ENCODE measurements at places on chromosomes 13 and 19.
A peak's percentile ranks its signal among the peaks of the same experiment; 100 is the strongest.

- no peaks in the 10 kb centered on the region for H3K4me1 ChIP-seq
- no peaks in the 10 kb centered on the region for H3K36me3 ChIP-seq
- H3K27ac ChIP-seq, result no peak overlapping the region
- no peak for DNase-seq
These were observed 144.8 kb downstream of the UFM1 start for GRCh38 chr13:38494445-38494844.

- no peaks in the 10 kb centered on the region for H3K36me3 ChIP-seq
- H3K4me3 ChIP-seq, result no peak overlapping the region
- no peak overlapping the region for H3K27ac ChIP-seq
- DNase-seq, result no peak
These were observed 183.4 kb downstream of the RBM26 start for GRCh38 chr13:79222427-79223205.

GRCh38 chr13:27012482-27013197, 159.0 kb downstream of the USP12 start:
- H3K36me3 ChIP-seq, result no peaks in the 10 kb centered on the region
- H3K4me3 ChIP-seq, result no peak overlapping the region
- H3K27ac ChIP-seq, result no peak overlapping the region
- H3K27me3 ChIP-seq, result no peaks in the 10 kb centered on the region

GRCh38 chr19:2053601-2054389, 2.8 kb upstream of the MKNK2 start:
- H3K27me3 ChIP-seq, result no peaks in the 10 kb centered on the region
- no peak overlapping the region for H3K4me3 ChIP-seq
- H3K27ac ChIP-seq, result peak overlapping the region; percentile 73
- peaks cover 33% of the 10 kb centered on the region for H3K4me1 ChIP-seq

GRCh38 chr19:39349326-39349725, 7.1 kb downstream of the SAMD4B start:
- H3K27me3 ChIP-seq, result no peaks in the 10 kb centered on the region
- no peaks in the 10 kb centered on the region for H3K36me3 ChIP-seq
- H3K27ac ChIP-seq, result no peak overlapping the region
- H3K4me1 ChIP-seq, result no peaks in the 10 kb centered on the region
- no peak for DNase-seq

GRCh38 chr13:99215184-99215830, 14.7 kb downstream of the UBAC2 start:
- no peak overlapping the region for H3K27ac ChIP-seq
- no peaks in the 10 kb centered on the region for H3K27me3 ChIP-seq
- H3K4me1 ChIP-seq, result no peaks in the 10 kb centered on the region
- H3K4me3 ChIP-seq, result no peak overlapping the region
